ENCODE measurements at places on chromosomes 3 and 15.

- no peak for DNase-seq
Observed at GRCh38 chr3:155790272-155790925, 15.7 kb downstream of the C3orf33 start.

DNA sequence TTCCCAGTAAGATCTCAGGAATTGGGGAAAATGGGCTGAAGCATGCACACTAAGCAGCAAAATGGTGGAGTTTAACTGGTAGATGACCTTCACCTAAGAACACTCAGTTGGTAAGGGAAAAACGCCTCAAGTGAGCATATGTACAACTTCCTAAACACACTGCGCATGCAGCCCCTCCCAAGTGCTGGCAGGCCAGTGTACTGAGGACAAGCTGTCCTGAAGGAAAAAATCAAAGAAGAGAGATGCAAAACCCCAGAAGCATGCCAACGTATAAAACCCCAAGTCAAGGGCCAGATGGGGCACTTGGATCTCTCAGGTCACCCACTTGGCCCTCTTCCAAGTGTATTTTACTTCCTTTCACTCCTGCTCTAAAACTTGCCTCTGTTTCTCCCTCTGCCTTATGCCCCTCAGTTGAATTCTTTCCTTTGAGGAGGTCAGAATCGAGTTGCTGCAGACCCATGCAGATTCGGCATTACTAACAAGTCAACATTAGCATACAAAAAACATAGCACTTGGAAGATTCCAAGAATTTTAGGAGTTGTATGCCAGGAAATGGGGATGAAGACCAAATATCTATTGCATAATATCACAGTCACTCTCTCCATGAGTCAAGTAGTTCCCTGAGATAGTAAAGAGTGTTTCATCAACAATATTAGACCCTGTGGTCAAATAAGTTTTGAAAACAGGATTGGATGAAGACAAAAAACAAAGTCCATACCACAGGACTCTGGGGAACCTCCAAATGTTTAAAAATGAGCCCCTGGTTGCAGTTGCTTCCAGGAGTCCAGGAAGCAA is 10.8 kb upstream of the FYCO1 start:
- no peak for DNase-seq

GRCh38 chr3:31307131-31307785 is 225.5 kb upstream of the STT3B start:
- DNase-seq, result no peak

- DNase-seq, result no peak
Observed at GRCh38 chr3:30124435-30125370, 481.7 kb upstream of the TGFBR2 start.

- DNase-seq, result no peak
Observed at GRCh38 chr15:43241100-43241499, 20.3 kb upstream of the EPB42 start.

DNA sequence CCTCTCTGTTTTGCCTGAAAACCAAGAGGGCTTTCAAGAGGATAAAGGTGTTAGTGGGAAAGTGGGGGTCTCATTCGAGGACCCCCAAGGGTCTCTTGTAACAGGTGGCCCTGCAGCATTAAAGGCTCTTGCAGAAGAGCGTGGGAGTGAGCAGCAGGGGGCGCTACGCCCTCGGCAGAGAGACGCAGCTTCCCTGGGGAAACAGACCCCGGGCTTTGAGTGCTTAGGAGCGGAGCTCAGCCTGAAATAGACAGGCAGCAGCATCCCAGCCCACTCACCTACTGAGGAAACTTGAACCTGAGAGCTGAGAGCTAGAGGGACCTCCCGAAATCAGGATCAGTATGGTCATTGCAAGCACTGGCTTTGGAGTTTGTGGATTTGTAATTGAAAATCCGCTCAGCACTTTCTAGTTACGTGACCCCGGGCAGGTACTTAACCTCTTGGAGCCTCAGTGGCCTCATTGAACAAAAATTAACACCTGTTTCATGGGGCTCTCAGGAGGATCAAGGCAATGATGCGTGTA is 25.7 kb downstream of the RPLP1 start:
- peak; percentile 31 for DNase-seq

DNA sequence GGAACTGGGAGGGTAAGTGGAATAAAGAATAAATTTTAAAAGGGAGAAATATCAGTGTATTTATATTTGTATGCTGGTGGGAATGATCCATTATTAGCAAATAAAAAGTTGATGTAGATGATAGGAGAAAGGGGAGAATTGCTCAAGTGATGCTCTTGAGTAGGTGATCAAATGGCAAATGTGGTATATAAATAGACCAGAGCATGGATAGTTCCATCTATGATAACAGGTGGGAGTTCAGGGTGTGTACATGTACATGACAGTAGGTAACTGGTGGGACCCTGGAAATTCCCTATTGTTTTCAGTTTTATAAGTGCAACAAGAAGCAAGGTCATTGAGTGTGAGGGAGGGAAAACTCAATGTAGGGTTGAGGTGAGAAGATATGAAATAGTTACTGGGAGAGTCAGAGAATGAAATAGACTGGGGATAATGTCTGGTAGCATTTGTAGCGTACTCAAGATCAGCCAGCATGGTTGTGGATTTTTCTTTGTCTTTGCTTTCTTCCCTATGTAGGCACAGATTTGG is 31.3 kb upstream of the EBLN2 start:
- DNase-seq, result no peak

DNA sequence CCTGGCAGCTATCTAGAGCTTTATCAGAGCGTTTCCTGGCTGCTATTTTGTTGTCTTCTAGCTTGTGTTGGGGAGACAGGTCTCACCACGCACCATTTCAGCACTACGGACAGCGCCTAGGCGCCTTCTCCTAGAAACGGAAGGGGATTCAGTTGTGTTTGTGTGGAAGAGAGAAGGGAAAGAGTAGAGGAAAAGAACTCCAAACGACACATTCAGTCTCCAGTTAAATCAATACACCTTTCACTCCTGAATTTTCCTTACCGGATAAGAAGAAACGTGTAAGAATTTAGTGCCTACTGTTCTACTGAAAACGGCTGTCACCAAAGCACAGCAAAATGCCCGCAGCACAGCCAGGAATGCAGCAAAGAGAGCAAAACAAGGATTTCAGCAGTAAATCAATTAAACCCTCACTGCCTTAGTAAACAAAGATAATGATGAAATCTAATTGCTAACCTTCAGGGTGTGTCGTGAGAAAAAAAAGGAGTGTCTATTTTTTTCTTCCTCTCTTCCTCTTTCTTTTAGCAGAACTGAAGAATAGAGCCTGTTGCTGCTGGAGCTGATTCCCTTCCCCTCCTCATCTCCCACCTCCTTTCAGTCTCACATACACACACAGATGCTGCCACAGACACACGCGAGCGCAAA is 412 bp upstream of the CTXN2 start:
- DNase-seq, result no peak

DNA sequence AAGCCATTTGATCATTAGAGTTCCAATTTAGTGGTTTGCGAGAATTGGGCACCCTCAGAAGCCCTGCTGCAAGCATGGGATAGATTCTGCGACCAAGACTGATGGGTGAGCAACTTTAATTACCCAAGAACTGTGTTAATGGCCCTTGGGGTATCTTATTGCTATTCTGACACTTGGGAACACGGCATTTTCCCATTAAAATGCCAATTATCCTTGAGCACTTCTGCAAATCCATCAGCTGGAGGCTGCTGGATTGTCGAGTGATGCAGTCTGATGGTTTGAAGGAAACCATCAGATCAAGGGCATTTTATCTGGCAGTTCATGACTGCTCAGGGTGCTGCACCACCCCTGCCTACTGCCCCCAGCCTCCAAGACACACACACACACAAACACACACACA is 183.6 kb upstream of the PROK2 start:
- no peak for DNase-seq

- DNase-seq, result no peak
Observed at GRCh38 chr15:68199340-68199739, 5.8 kb downstream of the CALML4 start.

- DNase-seq, result no peak
Observed at GRCh38 chr15:85027033-85027380, 45.4 kb downstream of the PDE8A start.

DNA sequence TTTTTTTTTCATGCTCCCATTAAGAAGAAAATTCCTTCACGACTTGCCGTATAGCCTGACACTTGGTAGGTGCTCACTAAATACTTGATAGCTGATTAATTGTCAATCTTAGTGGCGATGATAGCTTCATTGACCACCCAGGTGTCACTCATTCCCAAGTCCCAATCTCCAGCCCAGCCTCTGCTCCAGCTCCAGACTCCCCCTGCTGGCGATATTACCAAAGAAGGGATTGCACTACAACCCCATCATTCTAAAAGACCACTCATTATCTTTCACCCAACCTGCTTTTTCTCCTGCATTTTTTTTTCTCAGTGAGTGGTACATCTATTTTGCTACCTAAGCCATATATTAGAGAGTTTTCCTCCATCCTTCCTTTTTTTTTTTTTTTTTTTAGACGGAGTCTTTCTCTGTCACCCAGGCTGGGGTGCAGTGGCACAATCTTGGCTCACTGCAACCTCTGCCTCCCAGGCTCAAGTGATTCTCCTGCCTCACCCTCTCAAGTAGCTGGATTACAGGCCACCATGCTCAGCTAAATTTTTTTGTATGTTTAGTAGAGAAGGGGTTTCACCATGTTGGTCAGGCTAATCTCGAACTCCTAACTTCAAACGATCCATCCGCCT is 19.5 kb upstream of the COMMD2 start:
- no peak for DNase-seq

DNA sequence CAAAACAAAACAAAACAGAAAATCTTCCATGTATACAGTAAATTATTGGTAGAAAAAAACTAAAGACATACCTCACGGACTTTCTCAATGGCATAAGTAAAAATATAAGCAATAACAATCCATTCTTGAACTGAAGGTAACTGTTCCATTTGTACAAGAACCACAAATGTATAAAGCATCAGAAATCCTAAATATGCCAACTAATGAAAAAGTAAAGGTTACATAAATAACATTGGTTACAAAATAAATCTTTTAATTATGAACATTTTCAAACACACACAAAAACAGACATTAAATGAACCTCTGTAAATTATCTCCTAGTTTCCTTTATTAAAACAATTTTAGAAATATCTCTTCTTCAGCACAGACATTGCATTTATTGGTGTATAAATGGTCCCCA is 60.7 kb upstream of the USP50 start:
- DNase-seq, result no peak

GRCh38 chr15:70512772-70513362 is 250.5 kb downstream of the UACA start:
- DNase-seq, result peak; percentile 41

DNA sequence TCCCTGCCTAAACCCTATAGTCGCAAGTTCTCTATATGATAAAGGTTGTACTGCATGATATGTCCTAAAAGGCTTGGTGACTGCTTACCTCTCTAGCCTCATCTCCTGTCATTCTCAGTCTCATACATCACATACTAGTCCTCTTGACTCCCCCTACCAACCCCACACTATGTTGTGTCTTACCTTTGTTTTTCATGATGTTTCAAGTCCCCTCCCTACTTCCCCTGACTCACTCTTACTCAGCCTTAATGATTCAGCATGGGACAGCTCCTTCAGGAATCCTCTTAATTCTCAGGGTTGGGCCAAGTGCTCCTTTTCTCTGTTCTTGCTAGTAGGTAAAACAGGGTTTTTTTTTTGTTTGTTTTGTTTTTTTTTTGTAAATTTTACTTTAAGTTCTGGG is 49.6 kb downstream of the SLMAP start:
- DNase-seq, result no peak

DNA sequence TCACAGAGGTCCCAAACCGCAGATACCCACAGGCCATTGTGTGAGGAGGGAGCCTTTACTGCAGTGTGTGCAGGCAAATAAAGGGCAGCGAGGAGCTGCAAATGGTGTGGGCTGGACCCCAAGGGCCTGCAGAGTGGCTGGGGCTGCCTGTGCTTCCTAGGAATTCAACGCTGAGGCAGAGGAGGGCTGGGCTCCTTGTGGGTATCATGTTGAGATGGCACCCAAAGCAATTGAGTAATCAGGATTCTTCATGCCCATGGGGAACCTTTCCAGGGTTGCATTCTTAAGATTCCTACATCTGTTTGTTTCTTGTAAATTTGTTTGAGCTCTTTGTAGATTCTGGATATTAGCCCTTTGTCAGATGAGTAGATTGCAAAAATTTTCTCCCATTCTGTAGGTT is 85.4 kb upstream of the LIPC start:
- DNase-seq, result no peak

DNA sequence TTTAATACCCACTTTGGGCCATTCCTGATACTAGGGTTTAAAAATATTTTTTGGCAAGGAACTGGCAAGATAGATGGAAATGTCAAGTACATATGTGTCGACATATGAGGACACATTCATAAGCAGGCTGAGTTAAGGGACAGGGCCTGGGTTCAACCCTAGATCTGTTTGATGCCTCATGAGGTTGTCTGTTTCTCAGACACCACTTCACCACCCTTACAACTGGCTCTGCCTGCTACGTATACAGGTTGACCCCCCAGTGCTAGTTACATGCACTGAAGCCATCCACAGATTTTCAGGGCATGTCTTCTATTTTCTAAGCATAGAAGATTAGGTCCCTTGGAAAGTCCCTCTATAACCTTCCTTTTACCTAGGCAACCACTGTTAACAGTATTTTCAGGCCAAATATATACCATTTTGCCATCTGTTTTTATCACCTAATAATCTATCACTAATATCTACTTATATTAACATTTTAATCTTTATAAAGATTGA is 296.7 kb downstream of the PLCL2 start:
- DNase-seq, result no peak

GRCh38 chr3:140007911-140008869 is 73.2 kb downstream of the CLSTN2 start:
- DNase-seq, result no peak

- DNase-seq, result no peak
Observed at GRCh38 chr3:151318991-151319390, 2.4 kb upstream of the GPR87 start.

DNA sequence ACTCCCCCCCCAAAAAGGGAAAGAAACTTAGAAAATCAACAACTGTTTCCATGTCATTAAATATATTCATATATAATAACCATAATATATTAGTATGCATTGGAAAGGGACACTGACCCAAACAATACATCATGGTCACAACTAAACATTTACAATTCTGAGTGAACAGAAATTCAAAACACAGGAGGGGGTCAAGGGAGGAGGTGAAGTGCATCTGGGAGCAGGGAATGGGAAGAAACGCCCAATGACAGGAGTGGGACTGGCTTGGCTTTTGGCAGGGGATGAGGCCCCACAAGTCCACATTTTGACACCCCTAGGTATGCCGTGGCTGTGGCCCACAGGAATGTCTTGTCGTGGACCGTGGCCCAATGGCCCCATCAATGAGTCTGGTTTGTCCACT is 41.1 kb downstream of the FGD5 start:
- no peak for DNase-seq

- DNase-seq, result no peak
Observed at GRCh38 chr3:151305060-151305774, 11.4 kb downstream of the GPR87 start.

Data from activated T-helper 1 cell treated with Interleukin-2 at 50 U/mL for 16 hours (primary cell).